ENCODE measurements at places on chromosomes 4 and X. TPM values are rescaled to one million over a fixed set of nuclear protein-coding genes. Genes with fewer than 3 reads are reported as not detected.

Gene SMARCA1
- total RNA-seq = 56.6 TPM

DNA sequence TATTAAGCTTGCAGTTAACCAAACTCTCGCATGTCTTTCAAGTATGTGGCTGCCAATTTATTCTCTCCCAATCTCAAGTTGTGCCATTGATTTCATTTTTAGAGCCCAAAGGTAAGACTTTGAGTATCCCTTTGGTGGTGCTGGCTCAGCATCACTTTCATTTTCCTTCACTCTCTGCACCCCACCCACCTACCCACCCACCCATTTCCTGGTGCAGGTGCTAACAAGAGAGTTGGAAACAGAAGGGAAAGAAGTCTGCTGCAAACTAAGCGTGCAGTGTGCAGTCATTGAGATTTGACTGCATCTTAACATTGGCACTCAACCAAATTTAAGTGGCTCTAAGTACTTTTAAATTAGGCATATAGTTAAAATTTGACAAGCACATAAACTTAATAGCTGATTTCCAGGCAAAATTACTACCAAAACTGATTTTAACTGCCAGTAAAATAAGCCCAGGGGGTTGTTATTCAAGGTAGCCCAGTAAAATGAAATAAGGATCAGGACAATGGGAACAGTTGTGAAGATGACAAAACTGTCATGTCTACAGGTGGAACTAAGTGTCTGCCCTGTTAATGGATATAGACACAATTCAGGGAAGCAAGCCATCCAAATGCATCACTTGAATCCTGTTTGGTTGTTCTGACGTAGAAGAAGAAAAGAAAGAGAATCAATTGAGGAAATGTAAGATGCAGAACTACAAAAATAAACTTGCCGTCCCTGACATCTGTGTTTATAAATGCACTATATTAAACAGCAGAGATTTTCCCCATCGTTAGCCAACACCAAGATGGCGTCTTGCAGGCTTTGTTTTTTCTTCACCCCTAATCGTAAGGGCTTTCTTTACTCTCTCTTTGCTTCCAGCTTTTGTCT, 184.2 kb downstream of the KDR start:
- no peak overlapping the region for H3K4me3 ChIP-seq
- H3K4me1 ChIP-seq = no peaks in the 10 kb centered on the region
- no peaks in the 10 kb centered on the region for H3K27me3 ChIP-seq
- no peaks in the 10 kb centered on the region for H3K36me3 ChIP-seq
- H3K27ac ChIP-seq = no peak overlapping the region

GRCh38 chr4:14816623-14817261, 185.5 kb upstream of the CPEB2 start:
- H3K4me1 ChIP-seq = peaks cover 4% of the 10 kb centered on the region
- H3K27ac ChIP-seq = no peak overlapping the region
- H3K4me3 ChIP-seq = no peak overlapping the region
- H3K27me3 ChIP-seq = no peaks in the 10 kb centered on the region
- H3K36me3 ChIP-seq = no peaks in the 10 kb centered on the region

Gene MAGEA4
- not detected for total RNA-seq

DNA sequence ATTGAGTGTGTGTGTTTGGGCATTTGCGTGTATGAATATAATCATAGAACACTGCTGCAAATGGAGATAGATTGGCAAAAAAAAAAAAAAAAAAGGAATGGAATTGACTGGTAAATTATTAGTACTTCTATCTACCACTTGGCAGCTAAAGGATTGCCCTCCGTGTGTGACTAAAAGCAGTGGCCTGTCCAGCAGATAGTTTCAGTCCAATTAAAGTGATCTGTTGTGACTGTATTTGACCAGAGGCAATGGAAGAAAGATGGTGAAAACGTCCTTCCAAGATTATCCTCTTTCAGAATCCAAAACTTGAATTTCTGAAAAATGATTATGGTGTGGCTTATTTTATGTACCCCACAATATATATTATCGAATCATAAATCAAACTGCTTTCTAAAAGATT, 19.5 kb upstream of the TENM3 start:
- H3K27ac ChIP-seq = no peak overlapping the region
- no peak for DNase-seq
- H3K36me3 ChIP-seq = no peaks in the 10 kb centered on the region
- no peaks in the 10 kb centered on the region for H3K27me3 ChIP-seq
- no peak overlapping the region for H3K4me3 ChIP-seq

Gene FGB
- total RNA-seq = not detected

DNA sequence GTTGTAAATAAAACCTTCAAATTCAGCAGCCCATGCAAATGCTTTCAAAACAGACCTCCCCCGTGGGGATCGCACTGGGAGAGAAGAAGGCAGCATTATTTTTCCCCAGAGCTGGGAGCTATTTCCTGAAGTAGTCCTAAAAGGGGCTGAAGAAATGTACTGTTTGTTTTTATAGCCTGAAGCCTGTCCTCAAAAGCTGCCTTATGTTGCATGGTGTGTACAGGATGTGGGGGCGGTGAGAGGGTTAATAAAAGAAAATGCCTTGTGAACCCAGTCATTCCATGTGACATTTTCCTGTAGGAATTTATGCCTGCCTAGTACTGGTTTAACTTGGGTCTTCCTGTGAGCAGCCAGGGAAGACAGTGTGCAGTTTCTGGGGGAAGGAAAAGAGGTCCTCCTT, 144.1 kb downstream of the SOWAHB start:
- H3K27me3 ChIP-seq = no peaks in the 10 kb centered on the region
- peaks cover 25% of the 10 kb centered on the region for H3K36me3 ChIP-seq
- H3K27ac ChIP-seq = peak overlapping the region; percentile 86
- no peak for DNase-seq

DNA sequence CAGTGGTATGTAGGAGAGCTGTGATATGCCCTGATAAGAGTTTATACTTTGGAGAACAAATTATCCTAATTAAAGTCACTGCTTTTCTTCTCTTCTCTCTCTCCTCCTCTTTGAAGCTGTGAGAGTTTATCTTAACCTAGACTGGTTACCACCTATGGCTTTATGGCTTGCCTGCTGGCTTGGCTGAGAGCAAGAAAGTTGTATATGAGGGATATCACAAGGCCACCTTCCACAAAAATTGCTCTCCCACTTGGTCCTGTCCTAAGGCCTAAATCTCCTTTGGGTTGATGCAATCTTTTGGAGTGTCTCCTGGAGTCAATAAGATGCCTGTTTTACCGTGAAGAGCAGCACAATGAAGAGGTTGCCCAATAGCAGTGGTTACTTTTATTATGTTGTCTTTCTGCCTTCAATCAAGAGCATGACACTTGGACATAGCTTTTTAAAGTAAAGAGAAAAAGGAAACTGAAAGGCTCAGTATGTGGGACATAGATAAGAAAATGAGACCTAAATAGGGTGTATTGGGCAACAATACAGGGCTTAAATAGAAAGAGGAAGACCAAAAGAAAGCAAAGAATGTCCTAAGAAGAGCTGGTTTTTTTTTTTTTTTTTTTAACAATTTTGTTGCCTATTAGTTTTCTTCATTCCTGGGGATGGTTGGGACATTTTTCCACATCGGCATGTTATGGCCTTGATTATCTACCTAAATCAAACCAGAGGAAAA, 9.2 kb downstream of the GUCY1A1 start:
- peaks cover 67% of the 10 kb centered on the region for H3K4me1 ChIP-seq
- no peak for DNase-seq
- no peaks in the 10 kb centered on the region for H3K27me3 ChIP-seq
- H3K27ac ChIP-seq = peak overlapping the region; percentile 66
- peak overlapping the region; percentile 65 for H3K4me3 ChIP-seq

Gene MID1IP1
- total RNA-seq = 59.2 TPM

DNA sequence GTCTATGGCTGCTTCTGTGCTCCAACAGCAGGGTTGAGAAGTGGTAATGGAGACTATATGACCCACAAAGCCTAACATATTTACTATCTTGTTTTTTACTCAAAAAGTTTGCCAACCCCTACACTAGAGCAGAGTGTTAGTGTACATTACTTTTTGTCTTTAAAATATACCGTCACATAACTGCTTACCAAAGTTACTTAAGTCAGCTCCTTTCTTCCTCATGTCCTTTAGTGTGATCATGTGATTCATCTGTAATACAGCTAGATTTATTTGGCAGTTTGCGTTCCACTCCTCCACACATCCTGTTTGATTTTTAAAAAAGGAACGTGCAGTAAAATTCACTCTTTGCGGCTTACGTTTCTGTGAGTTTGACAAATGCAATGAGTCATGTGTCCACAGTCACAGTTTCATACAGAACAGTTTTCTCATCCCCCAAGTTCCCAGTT, 162.4 kb upstream of the GPRIN3 start:
- peak overlapping the region; percentile 51 for H3K4me3 ChIP-seq
- H3K36me3 ChIP-seq = no peaks in the 10 kb centered on the region
- H3K27me3 ChIP-seq = no peaks in the 10 kb centered on the region
- DNase-seq = no peak
- no peak overlapping the region for H3K27ac ChIP-seq

DNA sequence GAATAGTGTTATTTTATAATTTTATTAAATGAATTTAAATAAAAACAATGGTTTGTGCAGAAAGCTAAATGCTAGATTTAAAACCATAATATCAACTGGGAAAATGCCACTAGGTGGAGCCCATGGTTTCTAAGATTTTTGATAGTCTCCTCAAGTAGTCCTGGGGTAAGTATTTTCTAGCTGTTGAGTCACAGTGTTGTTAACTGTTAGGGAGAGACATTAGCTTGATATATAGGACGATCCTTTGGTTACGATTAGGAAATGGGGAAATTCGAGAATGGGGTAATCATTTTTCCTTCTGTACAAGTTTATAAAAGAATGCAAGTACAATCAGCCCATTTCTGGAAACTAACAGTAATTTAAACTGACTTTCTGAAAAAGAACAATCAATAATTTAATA, 378.4 kb downstream of the ANKRD50 start:
- no peaks in the 10 kb centered on the region for H3K27me3 ChIP-seq
- H3K27ac ChIP-seq = no peak overlapping the region
- H3K36me3 ChIP-seq = no peaks in the 10 kb centered on the region
- H3K4me1 ChIP-seq = no peaks in the 10 kb centered on the region
- no peak overlapping the region for H3K4me3 ChIP-seq
